ENCODE measurements at places on chromosomes 12 and 14.

GRCh38 chr14:73637830-73638229 is 7.0 kb upstream of the DNAL1 start:
- ATAC-seq: no peak

- ATAC-seq: no peak
These were observed 233.5 kb downstream of the SLC2A13 start for GRCh38 chr12:39872425-39872824.

DNA sequence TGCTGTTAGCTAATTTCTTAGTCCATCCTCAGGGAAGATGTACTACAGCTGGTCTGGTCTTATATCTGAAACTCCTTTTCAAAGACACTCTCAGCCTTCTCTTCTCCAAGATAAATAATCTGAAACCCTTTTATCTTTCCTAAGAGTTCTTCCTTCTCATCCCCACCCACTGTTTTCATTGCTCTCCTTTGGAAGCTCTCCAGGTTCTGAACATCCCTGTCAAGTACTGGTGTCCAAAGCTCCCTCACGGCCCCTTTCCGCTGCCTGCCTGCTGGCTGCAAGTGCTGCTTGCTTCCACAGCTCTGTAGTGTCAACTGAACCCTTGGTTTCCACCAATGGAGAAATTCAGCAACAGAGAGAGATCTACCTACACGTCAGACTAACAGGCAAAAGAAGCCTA is 6.6 kb upstream of the SLC6A13 start:
- peak; percentile 49 for ATAC-seq

- peak; percentile 10 for ATAC-seq
These were observed 12.5 kb upstream of the INF2 start for GRCh38 chr14:104676694-104677511.

- ATAC-seq: no peak
These were observed 97.4 kb upstream of the PPP4R3A start for GRCh38 chr14:91607322-91608047.

DNA sequence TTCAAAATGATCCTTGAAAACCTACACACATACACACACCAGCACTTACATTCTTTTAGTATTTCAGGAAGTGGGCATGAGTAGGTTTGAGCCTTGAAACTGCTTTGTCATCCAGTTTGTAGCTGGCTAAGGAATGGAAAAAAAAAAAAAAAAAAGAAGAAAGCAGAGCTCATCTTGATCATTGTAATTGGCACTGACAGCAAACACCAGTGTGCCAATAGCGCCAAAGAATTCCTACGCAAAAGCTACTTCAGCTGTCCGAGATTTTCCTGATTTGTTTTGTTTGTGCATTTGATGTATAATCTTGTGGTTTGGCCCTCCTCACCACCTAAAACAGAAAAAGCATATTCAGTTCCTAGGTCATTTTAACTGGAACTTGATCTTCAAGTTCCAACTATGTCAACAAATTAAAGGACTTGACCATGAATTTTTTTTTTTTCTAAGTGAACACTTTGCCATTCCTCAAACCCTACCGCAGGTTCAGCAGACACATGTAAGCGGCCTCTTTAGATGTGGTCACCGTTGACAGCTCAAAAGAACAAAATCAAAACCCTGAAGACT is 57.3 kb downstream of the FLRT2 start:
- ATAC-seq: no peak

DNA sequence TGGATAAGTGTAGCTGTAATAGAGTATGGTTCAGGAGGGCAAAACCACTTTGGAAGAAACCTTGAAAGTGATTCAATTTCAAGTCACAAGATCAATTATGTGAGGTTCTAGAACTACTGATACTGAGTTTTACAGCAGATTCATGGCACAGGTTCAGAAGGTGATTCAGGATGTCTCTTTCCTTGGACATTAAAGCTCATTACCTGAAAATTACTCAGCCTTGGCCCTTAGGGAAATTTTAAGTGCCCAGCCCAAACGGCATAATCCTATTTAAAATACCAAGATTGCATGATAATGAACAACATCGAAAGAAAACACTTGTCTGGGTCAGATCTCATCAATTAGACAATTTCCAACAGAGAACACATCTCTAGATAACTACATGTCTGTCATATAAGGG is 70.2 kb upstream of the SLC38A2 start:
- no peak for ATAC-seq

DNA sequence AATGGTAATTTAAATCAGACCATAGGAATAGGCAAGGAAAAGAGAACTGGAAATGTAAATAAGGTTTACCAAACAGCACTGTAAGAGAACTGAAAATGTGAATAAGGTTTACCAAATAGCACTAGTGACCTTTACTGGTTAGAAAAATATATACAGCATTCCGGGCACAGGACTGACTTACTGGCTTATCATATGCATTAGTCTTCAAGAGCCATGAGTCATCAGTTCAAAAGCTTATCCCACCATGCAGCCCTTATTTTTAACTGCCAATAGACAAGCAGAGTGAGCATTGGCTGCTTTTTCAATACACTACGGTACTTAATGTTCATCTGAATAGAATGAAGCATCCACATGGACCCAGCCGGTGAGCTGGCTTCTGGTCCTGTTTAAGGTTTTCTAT is 13.0 kb upstream of the NELL2 start:
- no peak for ATAC-seq

DNA sequence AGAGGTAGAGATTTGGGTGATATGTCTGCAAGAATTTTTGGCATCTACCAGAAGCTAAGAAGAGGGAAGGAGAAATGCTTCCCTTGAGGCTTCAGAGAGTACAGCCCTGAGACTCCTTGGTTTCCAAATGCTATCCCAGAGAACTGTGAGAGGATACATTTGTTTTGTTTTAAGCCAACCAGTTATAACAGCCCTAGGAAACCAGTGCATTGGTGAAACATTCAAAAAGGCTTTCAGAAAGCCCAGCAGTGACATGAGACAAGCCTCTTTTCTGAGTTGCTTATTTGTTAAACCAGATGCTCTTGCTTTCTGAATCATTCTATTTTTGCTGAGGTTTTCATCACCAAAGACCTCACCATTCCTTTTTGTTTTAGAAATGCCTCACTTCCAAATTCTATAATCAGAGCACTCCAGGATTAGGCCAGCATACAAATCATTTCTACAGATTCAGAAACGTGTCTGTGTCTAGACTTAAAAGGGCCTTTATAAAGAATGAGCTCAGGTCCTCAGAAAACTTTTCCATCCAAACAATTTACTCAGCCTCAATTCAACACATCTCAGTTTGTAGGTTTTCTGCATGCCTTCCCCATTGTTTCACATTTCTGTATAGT is 1617.8 kb upstream of the FLRT2 start:
- no peak for ATAC-seq

DNA sequence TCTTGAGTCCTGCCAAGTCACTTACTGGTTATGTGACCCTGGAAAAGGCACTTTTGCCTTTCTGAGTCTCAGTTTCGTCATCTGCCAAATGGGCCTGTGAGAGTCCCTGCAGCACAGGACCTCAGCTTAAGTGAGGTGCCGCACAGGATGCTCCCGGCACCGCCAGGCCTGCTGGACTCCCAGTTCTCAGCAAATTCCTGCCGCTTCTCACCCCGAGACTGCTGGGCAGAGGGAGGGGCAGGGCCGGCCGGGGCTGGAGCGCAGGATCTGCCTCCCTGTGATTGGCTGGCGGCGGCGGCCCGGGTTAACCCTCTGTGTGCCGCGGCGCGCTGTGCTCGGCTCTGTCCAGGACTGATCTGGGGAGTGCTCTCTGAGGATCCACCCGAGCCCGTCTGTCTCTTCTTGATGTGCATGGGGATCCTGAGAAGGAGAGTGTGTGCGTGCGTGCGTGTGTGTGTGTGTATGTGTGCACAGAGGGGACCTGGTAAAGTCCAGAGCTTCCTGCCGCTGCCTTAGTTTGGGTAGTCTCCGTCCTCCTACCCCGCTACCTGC is 8.6 kb downstream of the SETD1B start:
- peak; percentile 79 for ATAC-seq

- ATAC-seq: peak; percentile 12
These were observed 22.7 kb downstream of the CMKLR1 start for GRCh38 chr12:108316176-108317086.

DNA sequence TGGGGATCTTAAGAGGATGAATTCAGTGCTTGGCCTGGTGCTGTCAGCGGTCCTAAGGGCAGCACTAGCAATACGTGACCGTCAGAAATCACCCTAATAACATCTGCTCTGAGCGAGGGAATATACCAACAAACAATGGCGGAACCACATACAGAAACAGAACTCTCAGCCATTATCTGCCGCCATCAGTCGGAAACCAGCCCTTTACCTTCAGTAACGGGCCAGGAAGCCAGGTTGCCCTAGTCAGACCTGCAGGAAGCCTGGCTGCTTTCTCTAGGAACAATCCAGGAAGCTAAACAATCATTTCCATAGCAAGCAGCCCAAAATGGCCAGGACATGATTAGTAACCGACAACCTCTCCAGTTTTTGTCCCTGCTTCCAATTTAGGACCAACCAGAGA is 5.6 kb downstream of the CDCA4 start:
- no peak for ATAC-seq

DNA sequence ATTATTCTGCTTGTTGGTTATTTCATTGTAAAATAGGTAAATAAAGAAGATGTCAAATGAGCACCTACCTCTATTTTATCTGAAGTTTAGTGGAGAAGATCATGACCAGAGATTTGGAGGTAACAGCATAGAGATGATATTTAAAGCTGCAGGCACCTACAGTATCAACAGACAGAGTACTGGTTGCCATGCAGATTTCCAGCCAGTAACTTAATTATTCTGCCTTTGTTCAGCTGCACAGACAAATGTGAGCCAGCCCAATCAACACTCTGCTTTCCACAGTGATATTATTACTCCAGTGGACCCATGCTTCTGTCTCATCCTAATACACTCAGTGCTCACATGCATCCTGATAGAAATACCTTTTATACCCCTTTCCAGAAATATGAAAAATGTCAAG is 348.5 kb upstream of the RGS6 start:
- no peak for ATAC-seq

- ATAC-seq: peak; percentile 97
These were observed 234.9 kb downstream of the SUDS3 start for GRCh38 chr12:118611295-118611694.

DNA sequence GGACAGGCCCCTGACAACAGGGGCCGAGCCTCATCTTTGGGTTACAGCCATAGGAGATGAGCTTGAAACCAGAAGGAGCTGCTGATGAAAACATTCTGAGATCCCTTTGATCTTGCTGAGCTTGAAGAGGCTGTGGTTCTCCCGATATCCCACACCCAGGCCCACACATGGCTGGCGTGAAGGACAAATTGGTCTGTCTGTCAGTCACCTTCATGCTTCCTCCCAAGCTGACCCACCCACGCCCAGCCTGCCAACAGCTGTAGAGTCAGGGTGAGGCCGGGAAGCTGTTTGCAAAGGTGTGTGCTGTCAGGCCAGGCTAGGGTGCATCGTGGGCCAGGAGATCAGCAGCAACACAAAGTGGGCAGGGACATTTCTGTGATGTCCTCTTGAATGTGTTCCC is 43.2 kb downstream of the FZD10 start:
- ATAC-seq: no peak

- ATAC-seq: no peak
These were observed 20.0 kb downstream of the DDX51 start for GRCh38 chr12:132123970-132124765.

DNA sequence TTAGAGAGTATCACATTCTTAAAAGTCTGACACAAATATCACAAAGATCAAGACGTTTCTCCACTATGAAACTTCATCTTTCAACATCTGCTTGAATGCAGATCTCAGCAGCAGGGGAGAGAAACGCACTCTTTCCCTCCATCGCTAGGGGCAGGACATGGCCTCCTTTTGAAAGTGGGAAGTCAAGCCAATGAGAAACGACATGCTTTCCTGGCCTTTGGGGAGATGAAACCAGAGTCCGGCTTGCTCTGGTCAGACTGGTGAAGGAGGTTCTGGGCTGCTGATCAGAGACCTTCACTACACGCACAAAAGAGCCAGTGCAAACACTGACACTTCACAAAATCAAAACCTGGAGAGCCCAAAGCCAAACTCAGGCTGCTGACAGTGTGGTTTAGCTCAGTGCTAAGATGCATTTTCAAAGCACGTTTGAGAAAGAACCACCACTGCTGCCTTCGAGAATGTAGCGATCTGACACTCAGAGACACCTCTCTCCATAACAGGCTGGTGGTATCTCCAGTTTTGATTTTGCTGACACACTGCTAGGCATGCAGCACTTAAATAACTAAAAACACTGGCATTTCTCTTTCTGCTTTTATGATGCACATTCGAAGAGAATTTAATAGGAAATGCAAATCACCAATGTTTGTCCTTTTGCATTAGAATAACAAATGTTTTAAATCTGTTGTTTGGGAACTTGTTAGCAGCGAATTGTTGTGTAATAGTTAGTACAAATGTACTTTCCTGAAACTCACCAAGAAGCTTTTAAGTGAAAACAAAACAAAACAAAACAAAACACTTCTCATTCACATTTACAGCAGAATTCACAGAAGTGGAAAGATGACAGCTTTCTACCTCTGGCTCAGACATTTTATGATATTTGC is 93.9 kb upstream of the OVCH1 start:
- ATAC-seq: peak; percentile 57

GRCh38 chr14:94823556-94824341 is 53.8 kb upstream of the GSC start:
- no peak for ATAC-seq

DNA sequence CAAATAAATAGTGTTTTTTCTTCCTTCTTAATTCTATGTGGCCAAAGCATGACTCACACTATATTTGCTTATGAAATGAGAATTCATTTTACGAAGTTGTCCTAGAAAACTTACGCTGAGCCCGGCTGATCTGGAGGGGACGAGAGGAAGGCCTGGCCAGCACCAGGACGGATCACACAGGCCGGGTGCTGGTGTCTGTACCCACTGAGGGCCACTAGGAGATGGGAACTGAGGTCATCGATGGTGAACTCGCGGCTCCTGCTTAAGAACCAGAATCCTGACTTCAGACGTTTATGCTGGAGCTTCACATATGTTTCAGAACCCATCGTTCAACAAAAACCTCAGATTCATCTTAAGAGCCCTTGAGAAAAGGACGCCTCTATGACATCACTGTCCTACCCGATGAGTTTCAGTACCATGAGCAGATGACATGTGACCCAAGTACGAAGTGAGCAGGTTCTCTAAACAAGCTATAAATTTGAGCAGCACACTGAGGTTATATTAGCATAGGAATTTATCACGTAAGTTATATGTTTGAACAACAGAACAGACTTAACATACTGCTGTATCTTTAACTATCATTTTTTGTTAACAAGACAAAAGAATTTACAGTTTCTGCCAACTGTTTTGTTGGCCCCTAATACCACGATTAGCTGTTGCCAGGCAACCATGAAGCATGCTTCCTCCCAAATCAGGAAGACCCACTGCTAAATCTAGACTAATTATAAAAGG is 111.9 kb downstream of the FOXN3 start:
- ATAC-seq: peak; percentile 63

- ATAC-seq: no peak
These were observed 13.7 kb upstream of the ITGA5 start for GRCh38 chr12:54432815-54433164.

GRCh38 chr14:75539561-75540478 is 17.6 kb downstream of the BATF start:
- no peak for ATAC-seq

All from motor neuron (in vitro differentiated cells).